ENCODE measurements at places on chromosomes 16 and 17. TPM values are rescaled to one million over a fixed set of nuclear protein-coding genes. Genes with fewer than 3 reads are reported as not detected.

DNA sequence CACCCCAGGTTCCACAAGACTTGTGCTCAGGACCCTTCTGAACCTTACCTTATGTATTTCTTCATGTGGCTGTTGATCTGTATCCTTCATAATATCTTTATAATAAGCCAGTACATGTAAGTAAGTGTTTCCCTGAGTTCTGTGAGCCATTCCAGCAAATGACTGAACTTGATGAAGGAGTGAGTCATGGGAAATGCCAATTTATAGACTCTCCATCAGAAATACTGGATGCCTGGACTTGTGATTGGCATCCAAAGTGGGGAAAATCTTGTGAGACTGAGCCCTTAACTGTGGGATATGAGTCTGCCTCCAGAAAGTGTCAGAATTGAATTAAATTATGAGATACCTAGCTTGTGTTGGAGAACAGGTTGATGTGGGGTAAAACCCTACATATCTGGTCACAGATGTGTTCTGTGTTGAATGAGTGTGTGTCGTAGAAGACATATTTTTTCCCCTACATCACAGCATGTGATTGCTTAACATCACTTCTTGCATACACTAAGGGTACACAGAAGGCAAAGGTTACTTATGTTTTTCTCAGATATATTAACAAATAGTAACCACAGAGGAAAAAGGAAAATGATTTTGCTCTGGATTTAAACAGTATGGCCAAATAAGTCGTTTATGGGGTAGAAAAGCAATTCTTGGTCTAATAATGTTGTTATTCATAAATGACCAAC lies 70.2 kb upstream of the NETO2 start:
- no peaks in the 10 kb centered on the region for H3K27me3 ChIP-seq
- DNase-seq: no peak
- H3K4me3 ChIP-seq: no peak overlapping the region
- H3K4me1 ChIP-seq: no peaks in the 10 kb centered on the region

GRCh38 chr16:82220541-82220940 lies 50.5 kb upstream of the MPHOSPH6 start:
- no peak for DNase-seq
- no peak overlapping the region for H3K4me3 ChIP-seq
- H3K27ac ChIP-seq: no peak overlapping the region
- no peaks in the 10 kb centered on the region for H3K4me1 ChIP-seq
- peaks cover 4% of the 10 kb centered on the region for H3K27me3 ChIP-seq

DNA sequence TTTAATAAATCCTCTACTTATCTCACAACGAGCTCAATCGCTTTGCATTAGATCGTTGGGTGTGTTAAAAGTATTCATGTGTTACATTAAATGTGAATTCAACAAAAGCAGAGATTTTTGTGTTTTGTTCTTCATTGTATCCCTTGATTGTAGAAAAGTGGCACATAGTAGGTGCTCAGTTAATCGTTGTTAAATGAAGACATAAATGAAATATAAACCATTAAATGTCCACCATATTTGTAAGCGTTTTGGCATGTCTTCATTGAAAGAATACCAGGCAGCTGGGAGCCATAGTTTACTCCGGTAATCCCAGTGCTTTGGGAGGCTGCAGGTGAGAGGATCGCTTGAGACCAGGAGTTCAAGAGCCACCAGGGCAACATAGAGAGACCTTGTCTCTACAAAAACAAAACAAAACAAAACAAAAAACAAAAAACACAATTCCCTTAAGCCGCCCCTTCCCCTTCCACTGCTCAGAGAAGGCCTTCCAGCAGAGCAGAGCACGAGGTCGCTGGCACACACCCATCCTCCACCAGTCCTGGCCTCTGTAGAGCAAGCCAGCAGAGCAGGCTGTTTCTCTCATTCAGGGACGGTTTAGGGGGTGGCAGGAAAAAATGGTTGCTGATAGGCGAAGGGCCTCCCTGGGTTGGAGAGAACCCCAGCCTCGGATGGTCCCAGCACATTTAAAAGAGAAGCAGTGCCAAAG lies 673 bp upstream of the CHD9 start:
- H3K27ac ChIP-seq: peak overlapping the region; percentile 39
- DNase-seq: no peak
- peaks cover 26% of the 10 kb centered on the region for H3K4me1 ChIP-seq
- H3K36me3 ChIP-seq: no peaks in the 10 kb centered on the region
- H3K27me3 ChIP-seq: no peaks in the 10 kb centered on the region
- no peak overlapping the region for H3K4me3 ChIP-seq

DNA sequence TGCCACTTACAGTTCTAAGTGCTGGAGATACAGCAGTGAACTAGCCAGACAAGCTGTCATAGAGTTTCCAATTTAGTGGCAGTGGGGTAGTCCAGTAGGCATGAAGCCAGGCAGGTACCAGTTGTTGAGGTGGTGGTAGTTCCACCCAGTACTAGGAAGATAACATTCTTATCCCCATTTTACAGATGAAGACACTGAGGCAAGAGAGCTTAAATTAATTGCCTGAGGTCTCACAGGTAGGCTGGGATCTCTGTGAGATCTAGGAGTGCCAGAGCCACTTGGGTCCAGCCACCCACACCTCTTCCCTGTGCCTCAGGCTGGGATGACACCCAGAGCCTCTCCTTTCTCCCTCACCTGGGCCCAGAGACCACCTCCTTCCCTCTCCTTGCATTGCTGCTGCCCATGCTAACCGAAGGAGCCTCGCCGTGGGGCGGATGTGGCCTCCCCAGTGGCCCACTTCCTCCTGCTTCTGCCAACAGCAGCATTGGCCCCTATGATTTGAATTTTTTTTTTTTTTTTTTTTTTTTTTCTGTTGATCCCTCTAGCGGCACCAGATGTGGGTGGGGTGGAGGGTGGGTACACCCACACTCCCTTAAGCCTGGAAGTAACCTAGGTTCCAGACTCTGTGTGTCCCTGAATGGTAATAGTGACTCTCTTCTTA lies 114.0 kb downstream of the PRKCB start:
- no peak overlapping the region for H3K27ac ChIP-seq
- no peaks in the 10 kb centered on the region for H3K27me3 ChIP-seq
- no peaks in the 10 kb centered on the region for H3K4me1 ChIP-seq
- no peak for DNase-seq

DNA sequence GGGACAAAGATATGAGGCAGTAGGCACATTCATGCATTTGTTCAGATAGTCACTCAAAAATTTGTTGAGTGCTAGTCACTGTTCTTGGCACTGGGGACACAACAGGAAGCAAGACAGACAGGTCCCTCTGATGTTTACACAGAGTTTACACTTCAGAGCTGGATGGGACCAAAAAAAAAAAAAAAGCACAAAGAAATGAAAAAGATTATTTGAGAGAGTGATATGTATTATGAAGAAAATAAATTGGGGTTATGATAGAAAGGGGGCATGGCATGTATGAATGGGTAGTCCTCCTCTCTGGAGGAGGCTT lies 3.5 kb upstream of the YPEL2 start:
- H3K4me3 ChIP-seq: no peak overlapping the region
- DNase-seq: no peak
- peaks cover 42% of the 10 kb centered on the region for H3K4me1 ChIP-seq
- H3K36me3 ChIP-seq: no peaks in the 10 kb centered on the region
- peak overlapping the region; percentile 38 for H3K27ac ChIP-seq

DNA sequence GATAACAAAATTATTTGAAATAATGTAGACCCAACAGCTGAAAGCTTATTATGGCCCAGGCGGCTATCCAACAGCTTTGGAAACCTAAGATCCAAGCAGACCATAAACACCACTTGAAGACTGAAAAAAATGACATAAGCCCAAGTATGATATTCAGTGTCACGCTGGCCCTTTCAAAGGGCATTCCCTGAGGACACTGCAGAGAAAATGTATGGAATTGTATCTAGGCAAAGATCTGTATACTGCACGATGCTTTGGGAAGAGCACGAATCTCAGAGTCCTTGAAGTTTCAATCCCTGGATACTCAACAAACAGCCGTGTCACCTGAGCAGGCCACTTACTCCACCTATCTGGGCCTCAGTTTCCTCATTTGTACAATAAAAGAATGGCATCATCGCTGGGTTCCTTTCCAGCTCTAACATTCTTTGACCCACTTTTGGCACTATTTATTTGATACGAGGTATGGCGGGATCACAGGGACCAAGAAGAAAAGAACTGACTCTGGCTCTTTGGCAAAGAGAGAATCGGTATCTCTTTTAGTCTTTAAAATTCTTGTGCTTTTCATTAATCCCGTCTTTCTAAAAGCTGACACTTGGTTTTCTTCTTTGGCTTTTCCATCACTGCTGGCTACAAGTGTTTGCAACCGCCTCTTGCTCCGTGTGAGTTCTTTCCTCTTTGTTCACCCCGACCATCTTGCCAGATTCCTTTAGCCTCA lies 1.2 kb downstream of the STAT5B start:
- H3K27me3 ChIP-seq: no peaks in the 10 kb centered on the region
- H3K27ac ChIP-seq: no peak overlapping the region
- H3K4me3 ChIP-seq: peak overlapping the region; percentile 65

DNA sequence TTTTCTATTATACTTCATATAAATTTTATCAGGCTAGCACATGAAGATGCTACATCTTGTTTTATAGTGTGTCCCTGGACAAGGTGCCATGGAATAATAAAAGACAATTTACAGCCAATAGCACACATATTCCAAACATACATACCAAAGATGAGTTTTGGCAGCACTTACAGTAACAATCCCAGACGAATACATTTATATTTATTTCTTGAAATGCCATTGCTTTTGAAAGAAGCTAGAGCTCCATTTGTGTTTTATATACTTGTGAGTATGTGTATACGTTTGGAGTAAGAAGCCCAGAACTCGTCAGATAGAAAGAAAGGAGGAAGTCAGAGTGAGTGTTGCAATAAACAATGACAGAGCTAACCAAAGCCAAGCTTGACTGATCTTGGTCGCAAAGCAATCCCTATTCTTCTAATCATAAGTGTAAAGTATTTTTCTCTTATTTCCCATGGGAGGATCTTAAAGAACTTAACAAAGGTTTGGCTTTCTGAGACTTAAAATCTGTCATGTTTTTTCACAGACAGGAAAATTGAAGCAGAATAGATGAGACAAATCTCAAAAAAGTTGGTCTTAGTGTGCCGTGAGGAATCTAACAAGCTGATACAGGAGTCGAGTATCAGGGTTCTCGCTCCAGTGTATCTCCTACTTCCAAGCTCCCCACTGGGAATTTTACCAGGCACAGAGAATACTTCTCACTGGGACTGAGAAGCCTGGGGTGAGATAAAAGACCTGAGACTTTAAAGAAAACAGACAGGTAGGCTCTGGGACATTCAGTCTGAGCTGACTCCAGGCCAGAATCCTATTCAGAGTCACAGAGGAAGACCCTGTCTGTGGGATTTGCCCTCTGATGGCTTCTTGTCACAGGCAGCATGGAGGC lies 175.4 kb downstream of the AATF start:
- no peaks in the 10 kb centered on the region for H3K27me3 ChIP-seq
- H3K4me3 ChIP-seq: no peak overlapping the region
- peaks cover 15% of the 10 kb centered on the region for H3K36me3 ChIP-seq
- no peak for DNase-seq

DNA sequence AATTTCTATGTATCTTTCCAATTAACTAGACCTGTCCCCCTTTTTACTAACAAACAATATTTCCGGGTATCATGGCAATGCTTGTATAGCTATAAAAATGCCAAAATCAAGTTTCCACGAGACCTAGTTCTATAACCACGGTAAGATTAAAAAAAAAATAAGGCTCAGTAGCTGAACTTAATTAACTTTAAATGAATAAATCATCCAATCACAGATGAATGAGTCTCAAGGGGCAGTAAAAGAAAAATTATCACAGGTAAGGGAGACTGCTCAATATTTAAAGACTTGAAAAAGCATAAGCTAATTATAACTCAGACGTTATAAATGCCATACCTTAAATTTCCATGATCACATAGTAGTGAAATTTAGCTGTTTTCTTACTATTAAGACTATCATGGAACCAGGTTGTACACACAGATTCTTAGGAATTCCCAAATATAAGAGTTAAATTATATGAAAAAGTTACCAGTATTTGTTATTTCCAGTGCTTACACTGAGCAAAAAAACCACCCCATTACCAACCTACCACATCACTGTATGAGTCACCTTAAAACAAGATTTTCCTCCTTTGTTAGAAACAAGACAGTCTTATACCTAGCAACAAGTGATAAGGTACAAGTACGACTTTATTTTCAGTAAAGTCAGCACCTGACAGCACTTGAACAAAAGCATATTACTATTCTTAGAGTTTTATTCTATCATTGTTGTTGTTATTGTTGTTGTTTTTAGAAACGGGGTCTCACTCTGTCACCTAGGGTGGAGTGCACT lies 20.6 kb downstream of the SSH2 start:
- DNase-seq: no peak
- H3K27ac ChIP-seq: no peak overlapping the region
- H3K36me3 ChIP-seq: no peaks in the 10 kb centered on the region
- H3K27me3 ChIP-seq: no peaks in the 10 kb centered on the region

GRCh38 chr17:17590141-17590751 lies 1.3 kb downstream of the PEMT start:
- no peak overlapping the region for H3K27ac ChIP-seq
- H3K36me3 ChIP-seq: no peaks in the 10 kb centered on the region
- peaks cover 9% of the 10 kb centered on the region for H3K4me1 ChIP-seq
- no peak for DNase-seq
- no peak overlapping the region for H3K4me3 ChIP-seq

GRCh38 chr16:58832386-58832895 lies 98.3 kb upstream of the GOT2 start:
- H3K36me3 ChIP-seq: no peaks in the 10 kb centered on the region
- H3K4me3 ChIP-seq: no peak overlapping the region
- no peaks in the 10 kb centered on the region for H3K4me1 ChIP-seq
- no peak for DNase-seq
- no peaks in the 10 kb centered on the region for H3K27me3 ChIP-seq
- H3K27ac ChIP-seq: no peak overlapping the region

- DNase-seq: no peak
- H3K27me3 ChIP-seq: no peaks in the 10 kb centered on the region
- peaks cover 4% of the 10 kb centered on the region for H3K36me3 ChIP-seq
Observed at GRCh38 chr17:30116345-30116660, 313 bp upstream of the NSRP1 start.

GRCh38 chr17:50480854-50481490 lies 2.3 kb downstream of the RSAD1 start:
- H3K27ac ChIP-seq: no peak overlapping the region
- H3K4me1 ChIP-seq: peaks cover 20% of the 10 kb centered on the region
- peaks cover 7% of the 10 kb centered on the region for H3K27me3 ChIP-seq
- peak; percentile 18 for DNase-seq

DNA sequence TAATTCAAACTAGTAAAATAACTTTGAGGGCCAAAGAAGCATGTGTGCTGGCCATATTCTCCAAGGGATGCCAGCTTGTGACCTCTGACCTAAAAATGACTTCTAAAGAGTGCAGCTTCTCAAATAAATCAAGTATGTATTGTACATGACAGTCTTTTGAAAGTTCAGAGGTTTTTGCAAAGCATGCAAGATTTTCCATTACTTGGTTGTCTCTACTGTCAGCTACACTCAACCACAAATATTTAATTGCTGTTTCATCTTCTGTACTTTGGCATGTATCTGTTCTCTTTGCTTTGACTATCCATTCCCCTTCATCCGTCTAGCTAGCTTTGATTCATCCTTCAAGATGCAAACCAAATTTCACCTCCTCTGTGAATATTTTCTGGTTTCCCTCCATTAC lies 121.9 kb upstream of the HS3ST2 start:
- no peak overlapping the region for H3K27ac ChIP-seq
- H3K36me3 ChIP-seq: no peaks in the 10 kb centered on the region
- DNase-seq: no peak

The OMG gene
- 0.86 TPM for polyA plus RNA-seq

The KRT31 gene
- polyA plus RNA-seq: not detected

The KRTAP9-2 gene
- polyA plus RNA-seq: not detected

The CASKIN1 gene
- 0.10 TPM for polyA plus RNA-seq

The GRAP gene
- 40.7 TPM for polyA plus RNA-seq

The ASPHD1 gene
- 0.90 TPM for polyA plus RNA-seq

The TEKT5 gene
- 0.16 TPM for polyA plus RNA-seq

Measured in endothelial cell of umbilical vein (primary cell).